ENCODE measurements at places on chromosomes 12 and 14. TPM values are rescaled to one million over a fixed set of nuclear protein-coding genes. Genes with fewer than 3 reads are reported as not detected.

The B3GNT4 gene
- total RNA-seq = 0.66 TPM

The FAM90A1 gene
- 0.12 TPM for total RNA-seq

The NTF3 gene
- not detected for total RNA-seq

The C12orf42 gene
- not detected for total RNA-seq

The SLCO1A2 gene
- total RNA-seq = not detected

The LRP1 gene
- total RNA-seq = 14.7 TPM

The FERMT2 gene
- total RNA-seq = 42.8 TPM

The FGF6 gene
- not detected for total RNA-seq

The RNFT2 gene
- total RNA-seq = 2.3 TPM

The APOF gene
- not detected for total RNA-seq

The PLEKHD1 gene
- 0.03 TPM for total RNA-seq

The SLC25A47 gene
- not detected for total RNA-seq

The IFNG-AS1 gene
- total RNA-seq = not detected

The ZC2HC1C gene
- total RNA-seq = 4.1 TPM

The MYO1H gene
- total RNA-seq = not detected

The PTPN21 gene
- 9.0 TPM for total RNA-seq

The POTEM gene
- not detected for total RNA-seq

The G2E3 gene
- total RNA-seq = 17.3 TPM

The CEBPE gene
- not detected for total RNA-seq

The REP15 gene
- 0.22 TPM for total RNA-seq

The IL23A gene
- 0.22 TPM for total RNA-seq

The KRT79 gene
- 0.08 TPM for total RNA-seq

The CCDC196 gene
- not detected for total RNA-seq

The OTX2 gene
- not detected for total RNA-seq

The BDKRB2 gene
- 1.1 TPM for total RNA-seq

The HOTAIR gene
- 0.25 TPM for total RNA-seq

The CKB gene
- 98.0 TPM for total RNA-seq

The RAD51AP1 gene
- 15.2 TPM for total RNA-seq

The PGAM5 gene
- total RNA-seq = 57.4 TPM

The DPF3 gene
- 0.29 TPM for total RNA-seq

The RERG gene
- total RNA-seq = 0.30 TPM

The RBM23 gene
- total RNA-seq = 60.4 TPM

The KITLG gene
- 16.6 TPM for total RNA-seq

The OVCH1 gene
- not detected for total RNA-seq

The ADAM21 gene
- total RNA-seq = not detected

The PRICKLE1 gene
- 1.6 TPM for total RNA-seq

The FAM234B gene
- 3.9 TPM for total RNA-seq

The GLI1 gene
- total RNA-seq = 6.6 TPM

The PHLDA1 gene
- 36.2 TPM for total RNA-seq

The KRT71 gene
- total RNA-seq = not detected

The WASHC4 gene
- total RNA-seq = 25.1 TPM

The AHNAK2 gene
- total RNA-seq = 204 TPM

The KRT82 gene
- total RNA-seq = not detected

The DAO gene
- not detected for total RNA-seq

The CBLN3 gene
- total RNA-seq = 0.77 TPM

The AMN1 gene
- total RNA-seq = 9.0 TPM

The OTOGL gene
- not detected for total RNA-seq

The FITM1 gene
- 0.13 TPM for total RNA-seq

The FAM181A gene
- not detected for total RNA-seq

The KCNK10 gene
- not detected for total RNA-seq

The SLC10A1 gene
- total RNA-seq = not detected

The CIDEB gene
- total RNA-seq = 0.17 TPM

The SERPINA10 gene
- total RNA-seq = not detected

The EIF5 gene
- total RNA-seq = 278 TPM

The CEP128 gene
- 5.3 TPM for total RNA-seq
